ENCODE measurements at places on chromosomes 7 and 10. TPM values are rescaled to one million over a fixed set of nuclear protein-coding genes. Genes with fewer than 3 reads are reported as not detected.

Gene MRPL32
- 25.2 TPM for total RNA-seq

GRCh38 chr10:90937645-90938258 lies 16.9 kb upstream of the ANKRD1 start:
- DNase-seq = no peak

Gene RNF148
- 0.67 TPM for total RNA-seq

- no peak for DNase-seq
Measured at GRCh38 chr7:51644216-51644615, 327.6 kb upstream of the COBL start.

Gene AKR1C4
- total RNA-seq = not detected

Measured in pancreas (tissue), 10 donors.